ENCODE measurements at places on chromosomes 5 and 9. TPM values are rescaled to one million over a fixed set of nuclear protein-coding genes. Genes with fewer than 3 reads are reported as not detected.

The TBC1D13 gene
- 23.5 TPM for total RNA-seq

The BRD8 gene
- 75.5 TPM for total RNA-seq

The SLIT3 gene
- total RNA-seq, result 8.3 TPM

The FGF10 gene
- 3.1 TPM for total RNA-seq

The FAM78A gene
- 16.4 TPM for total RNA-seq

DNA sequence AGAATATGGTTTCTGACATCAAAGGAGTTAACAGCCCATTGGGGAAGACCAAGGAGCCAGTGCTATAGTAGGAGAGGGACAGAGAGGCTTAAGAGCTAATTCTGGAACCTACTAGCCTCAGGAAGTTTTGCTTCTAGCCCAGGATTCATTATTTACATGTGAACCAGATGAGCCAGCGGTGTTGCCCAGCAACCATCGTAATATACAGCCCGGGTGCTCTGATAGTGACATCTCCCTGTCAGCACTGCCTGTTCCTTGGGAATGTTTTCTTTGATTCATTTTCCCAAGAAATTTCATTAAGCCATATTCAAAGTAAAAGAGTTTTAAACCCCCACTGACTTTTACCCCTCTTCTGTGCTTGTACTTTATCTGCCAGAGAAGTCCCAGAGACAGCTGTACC lies 217.4 kb upstream of the ADAMTSL1 start:
- peaks cover 6% of the 10 kb centered on the region for H3K4me1 ChIP-seq
- no peak overlapping the region for H3K27ac ChIP-seq
- no peaks in the 10 kb centered on the region for H3K27me3 ChIP-seq
- no peaks in the 10 kb centered on the region for H3K36me3 ChIP-seq
- no peak overlapping the region for H3K4me3 ChIP-seq

GRCh38 chr5:180860273-180860886 lies 696 bp downstream of the ZFP62 start:
- H3K36me3 ChIP-seq, result no peaks in the 10 kb centered on the region
- no peaks in the 10 kb centered on the region for H3K4me1 ChIP-seq
- H3K27me3 ChIP-seq, result no peaks in the 10 kb centered on the region
- H3K4me3 ChIP-seq, result peak overlapping the region; percentile 77
- H3K27ac ChIP-seq, result peak overlapping the region; percentile 89
- DNase-seq, result no peak

All from prostate gland (tissue), 2 donors.